Stimulated activated CD8-positive, alpha-beta memory T cell treated with anti-CD3 and anti-CD28 coated beads, Interleukin-7, amount 100 ng/mL, for 1 hour (primary cell): ENCODE measurements at places on chromosomes 16 and 17.

DNA sequence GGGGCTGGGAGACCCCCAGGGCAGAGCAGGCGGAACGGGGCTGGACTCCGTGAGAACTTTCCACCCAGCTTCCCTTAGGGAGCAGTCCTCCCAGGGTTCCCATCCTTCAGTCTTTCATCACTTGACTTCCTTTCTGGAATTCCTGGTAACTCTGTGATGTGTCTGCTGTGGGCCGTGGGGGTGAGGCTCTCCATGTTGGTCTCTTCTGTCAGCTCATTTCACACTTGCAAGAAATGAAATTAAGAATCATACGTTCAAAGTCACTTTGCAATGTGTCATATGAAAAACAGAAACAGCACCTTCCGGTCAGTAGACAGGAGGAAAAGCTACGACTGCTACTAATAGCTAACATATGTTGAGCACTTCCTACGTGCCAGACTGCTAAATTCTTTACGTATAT, 5.4 kb upstream of the BBS2 start:
- DNase-seq, result no peak

DNA sequence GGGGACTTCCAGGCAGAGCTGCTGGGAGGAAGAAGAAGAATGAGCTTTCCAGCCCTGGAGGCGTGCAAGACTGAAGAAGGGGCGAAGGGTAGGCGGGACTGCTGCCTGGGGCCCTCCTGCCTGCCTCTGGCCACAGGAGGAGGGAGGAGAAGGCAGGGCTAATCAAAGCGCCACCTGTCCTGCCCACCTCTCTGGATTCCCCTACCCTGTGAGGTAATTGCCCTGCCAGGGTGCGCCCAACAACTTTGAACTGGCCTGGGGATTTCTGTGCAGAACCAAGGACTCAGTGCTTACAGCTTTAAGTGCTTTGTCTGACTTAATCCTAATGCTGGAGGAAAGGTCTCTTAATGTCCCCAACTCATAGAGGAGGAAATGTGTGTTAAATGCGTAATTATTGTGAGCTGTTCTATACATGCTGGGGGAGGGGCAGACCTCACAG, at the start of gene NOXO1:
Gene NOXO1 (minus strand): TSS at position 72 of the 439 bp plus-strand sequence. CDS start 290 bp downstream, outside the sequence.
- DNase-seq, result no peak

GRCh38 chr16:89449726-89450335, 40.5 kb downstream of the ANKRD11 start:
- no peak for DNase-seq

DNA sequence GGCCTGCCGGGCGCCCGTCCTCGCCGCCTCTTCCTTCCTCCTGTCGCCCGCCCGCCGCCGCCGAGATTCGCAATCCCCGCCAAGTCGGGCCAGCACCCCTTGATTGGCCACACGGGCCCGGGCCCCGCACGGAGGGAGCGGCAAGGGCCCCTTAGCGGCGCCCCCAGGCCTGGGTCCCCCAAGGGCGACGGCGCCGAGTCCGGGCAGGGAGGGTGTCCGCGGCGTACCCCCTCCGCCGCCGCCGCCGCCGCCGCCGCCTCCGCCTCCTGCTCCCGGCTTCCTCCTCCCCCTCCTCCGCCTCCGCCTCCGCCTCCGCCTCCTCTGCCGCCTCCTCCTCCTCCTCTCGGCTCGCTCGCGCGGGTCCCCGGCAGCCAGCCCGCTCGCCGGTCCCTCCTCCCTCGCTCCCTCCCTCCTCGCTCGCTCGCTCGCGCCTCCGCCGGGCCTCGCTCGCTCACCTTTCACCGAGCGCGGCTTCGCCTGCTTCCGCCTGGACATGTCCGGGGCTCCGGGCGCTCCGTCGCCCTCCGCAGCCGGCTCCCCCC, 561 bp downstream of the ZNF423 start:
- peak; percentile 30 for DNase-seq

GRCh38 chr17:4498461-4499397, at the start of gene SPNS2:
SPNS2 (plus strand) TSS chr17:4498881; CDS start chr17:4499048, 167 bp downstream.
- DNase-seq, result peak; percentile 30

DNA sequence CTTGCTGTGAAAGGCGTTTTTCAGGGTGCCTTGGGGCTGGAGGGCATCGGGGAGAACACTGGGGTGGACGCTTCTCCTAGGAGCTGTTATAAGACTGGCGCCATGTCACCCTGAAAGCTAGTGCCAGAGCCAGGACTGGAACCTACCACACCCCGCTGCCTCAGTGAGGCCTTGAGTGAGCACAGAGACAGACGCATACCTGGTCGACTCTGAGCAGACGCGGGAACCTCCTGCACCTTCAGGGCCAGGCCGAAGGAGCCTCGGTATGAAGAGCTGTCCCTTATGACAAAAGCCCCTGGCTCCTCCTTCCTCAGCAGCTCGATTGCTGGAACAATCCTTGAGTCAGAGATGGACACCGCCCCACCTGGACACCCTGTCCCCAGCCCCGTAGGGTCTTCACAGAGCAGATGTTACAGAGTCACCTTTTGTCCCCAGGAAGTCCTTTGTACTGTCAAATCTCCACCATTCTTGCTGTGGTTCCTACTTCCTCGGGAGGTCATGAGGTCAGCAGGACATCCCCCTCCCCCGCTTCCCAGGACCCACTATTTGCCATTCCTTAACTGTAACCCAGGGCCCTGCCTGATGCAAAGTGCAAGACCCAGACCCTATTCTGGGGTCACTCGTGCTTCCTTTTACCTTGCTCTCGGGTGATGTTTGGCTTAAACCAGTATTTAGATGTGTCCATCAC, 17.0 kb downstream of the TNS4 start:
- no peak for DNase-seq

GRCh38 chr17:413706-414380, 61.2 kb upstream of the RPH3AL start:
- DNase-seq, result no peak

- no peak for DNase-seq
Observed at GRCh38 chr16:58325941-58326340, 31.1 kb upstream of the PRSS54 start.

GRCh38 chr17:7432296-7432695, 2.9 kb upstream of the TMEM102 start:
- DNase-seq, result no peak

DNA sequence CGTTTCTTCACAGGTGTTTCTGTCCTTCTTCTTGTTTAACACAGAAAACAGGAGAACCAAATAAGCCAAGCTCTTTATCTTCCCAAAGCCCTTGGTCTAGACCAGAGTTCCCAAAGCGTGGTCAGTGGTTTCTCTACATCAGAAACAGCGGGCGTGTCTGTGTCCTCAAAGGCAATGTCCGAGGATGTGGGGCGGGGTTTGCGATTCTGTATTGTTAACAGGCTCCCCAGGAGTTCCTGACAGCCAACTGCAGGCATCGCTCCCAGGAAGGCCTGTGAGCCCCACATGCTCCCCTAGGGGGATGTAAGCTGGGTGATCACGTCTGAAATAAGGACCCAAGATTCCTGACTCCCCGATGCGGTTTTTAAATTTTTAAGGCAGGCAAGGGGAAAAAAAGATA, 28.4 kb upstream of the SLC25A19 start:
- DNase-seq, result no peak
